ENCODE measurements at places on chromosomes 7 and 10.

DNA sequence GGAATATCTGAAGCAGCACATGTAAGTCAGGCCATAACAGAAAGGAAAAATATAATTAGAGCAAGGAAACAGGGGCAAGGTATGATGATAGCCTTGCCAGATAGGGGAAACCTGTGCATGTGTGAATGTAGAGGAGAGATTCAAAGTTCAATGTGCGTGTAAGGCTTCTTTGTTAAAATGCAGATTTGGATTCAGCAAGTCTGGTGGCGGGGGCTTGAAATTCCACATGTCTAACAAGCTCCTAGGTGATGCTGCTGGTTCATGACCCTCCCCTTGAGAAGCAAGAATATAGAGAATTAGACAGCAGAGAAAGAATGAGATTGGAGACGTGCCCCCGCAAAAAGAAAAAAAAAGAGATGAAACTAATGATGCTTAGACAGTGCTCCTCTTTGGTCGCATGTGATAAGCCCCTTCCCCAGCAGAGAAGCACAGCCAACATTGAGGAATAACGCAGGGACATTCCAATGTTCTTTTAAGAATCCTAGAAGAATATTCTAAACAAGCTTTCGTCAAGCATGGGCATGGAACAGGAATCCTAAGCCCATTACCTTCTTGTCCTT, 21.1 kb upstream of the MACC1 start:
- DNase-seq = no peak

GRCh38 chr10:93386631-93387369, 95.3 kb downstream of the MYOF start:
- peak; percentile 10 for DNase-seq

DNA sequence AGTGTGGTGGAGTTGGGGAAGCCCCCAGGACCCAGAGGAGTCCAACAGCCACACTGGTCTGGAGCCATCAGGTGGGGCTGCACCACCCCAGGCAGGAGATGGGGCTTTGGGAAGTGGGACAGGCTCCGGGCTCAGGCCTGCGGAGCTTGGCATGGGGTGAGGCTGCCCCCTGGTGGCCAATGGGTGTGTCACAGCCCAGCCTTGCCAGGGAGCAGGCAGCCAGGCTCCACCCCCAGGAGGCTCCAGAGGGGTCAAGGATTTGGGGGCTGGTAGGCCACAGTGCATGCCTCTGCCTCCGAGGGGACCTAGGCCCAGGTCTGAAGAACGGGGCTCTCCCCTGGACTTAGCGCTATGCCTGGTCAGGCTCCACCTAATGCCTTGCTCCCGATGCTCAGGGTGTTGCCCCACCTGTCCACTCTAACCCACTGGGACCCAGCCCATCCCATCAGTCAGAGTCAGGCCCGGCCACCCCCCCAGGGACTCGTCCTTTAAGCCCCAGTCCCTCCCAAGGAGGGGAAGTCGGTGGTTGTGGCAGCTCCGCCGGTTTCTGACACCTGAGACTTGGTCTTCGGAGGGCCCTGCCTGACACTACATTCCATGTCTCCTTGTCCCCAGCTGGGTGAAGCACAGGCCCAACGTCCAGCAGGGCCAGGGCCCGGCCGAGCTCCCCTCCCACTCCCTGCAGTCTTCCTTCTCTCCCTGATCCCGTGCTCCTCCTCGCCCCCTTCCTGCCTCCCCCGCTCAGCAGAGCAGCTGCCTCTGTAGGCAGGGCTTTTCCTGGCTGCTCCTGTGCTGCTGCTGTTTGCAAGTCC, 11.3 kb upstream of the SAMD8 start:
- peak; percentile 85 for DNase-seq

- DNase-seq = peak; percentile 60
These were observed 22.0 kb downstream of the CSGALNACT2 start for GRCh38 chr10:43160046-43160920.

DNA sequence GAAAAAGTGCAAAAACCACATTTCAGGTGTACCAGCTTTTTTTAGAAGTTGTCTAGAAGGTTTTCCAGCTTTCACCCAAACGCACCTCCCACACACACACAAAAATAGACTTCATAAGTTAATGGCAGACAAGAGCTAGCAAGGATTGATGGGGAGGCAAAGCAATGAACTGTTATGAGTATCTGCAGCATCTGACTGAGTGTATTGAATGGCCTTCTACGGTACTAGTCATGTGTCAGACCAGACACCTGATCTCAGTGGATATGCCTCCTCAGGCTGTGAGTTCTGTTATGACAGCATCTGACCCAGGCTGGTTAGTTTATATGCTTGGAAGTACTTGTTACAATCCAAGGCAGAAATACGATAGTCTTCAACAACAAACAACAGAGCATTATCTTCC, 406.1 kb upstream of the AUTS2 start:
- no peak for DNase-seq

- DNase-seq = no peak
These were observed 53.4 kb downstream of the MPP7 start for GRCh38 chr10:28249512-28249911.

GRCh38 chr10:98472196-98472595, 25.5 kb upstream of the HPS1 start:
- no peak for DNase-seq

DNA sequence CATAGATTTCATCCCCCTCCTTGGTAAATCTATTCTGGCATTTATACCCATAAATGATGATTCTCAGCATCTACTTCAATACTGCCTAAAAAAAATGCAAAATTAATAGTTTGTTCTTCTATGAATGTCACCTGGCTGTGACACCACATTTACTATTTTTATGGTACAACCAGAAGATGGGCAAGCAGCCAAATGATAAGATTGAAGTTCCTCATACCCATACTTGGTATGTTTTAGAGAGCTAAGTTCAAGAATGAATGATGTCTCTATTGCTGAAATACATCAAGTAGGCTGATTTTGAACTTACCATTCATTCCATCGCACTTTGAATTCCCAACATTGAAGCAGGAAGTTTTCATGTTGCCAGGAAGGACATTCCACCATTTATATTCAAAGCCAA, 134.2 kb downstream of the ELAPOR2 start:
- DNase-seq = no peak
